Stimulated activated CD4-positive, alpha-beta T cell treated with anti-CD3 and anti-CD28 coated beads, Interleukin-4, amount 100 ng/mL, for 1 hour (primary cell): ENCODE measurements at places on chromosomes 4 and X.

DNA sequence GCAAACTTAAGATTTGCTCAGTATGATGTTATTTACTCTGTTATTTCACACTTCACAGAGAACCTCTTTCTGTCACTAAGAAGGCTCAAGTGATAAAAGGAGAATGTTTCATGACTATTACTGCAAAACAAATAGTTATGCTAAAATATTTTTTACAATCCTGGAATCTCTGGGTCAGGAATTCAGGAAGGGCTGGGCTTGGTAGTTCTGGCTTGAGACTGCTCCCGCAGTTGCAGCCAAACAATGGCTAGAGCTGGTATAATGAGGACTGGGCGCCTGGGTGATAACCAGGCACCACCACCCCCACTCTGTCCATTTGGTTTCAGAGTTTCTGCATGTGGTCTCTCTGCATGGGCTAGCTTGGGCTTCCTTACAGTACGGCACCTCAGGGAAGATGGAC is 28.7 kb upstream of the SPP1 start:
- DNase-seq = no peak

GRCh38 chrX:13569479-13570260 is at the start of gene EGFL6:
Gene EGFL6 (plus strand): TSS chrX:13569601. CDS start chrX:13569862, 261 bp downstream.
- peak; percentile 1 for DNase-seq

GRCh38 chrX:53678667-53679066 is 7.9 kb downstream of the HUWE1 start:
- no peak for DNase-seq

DNA sequence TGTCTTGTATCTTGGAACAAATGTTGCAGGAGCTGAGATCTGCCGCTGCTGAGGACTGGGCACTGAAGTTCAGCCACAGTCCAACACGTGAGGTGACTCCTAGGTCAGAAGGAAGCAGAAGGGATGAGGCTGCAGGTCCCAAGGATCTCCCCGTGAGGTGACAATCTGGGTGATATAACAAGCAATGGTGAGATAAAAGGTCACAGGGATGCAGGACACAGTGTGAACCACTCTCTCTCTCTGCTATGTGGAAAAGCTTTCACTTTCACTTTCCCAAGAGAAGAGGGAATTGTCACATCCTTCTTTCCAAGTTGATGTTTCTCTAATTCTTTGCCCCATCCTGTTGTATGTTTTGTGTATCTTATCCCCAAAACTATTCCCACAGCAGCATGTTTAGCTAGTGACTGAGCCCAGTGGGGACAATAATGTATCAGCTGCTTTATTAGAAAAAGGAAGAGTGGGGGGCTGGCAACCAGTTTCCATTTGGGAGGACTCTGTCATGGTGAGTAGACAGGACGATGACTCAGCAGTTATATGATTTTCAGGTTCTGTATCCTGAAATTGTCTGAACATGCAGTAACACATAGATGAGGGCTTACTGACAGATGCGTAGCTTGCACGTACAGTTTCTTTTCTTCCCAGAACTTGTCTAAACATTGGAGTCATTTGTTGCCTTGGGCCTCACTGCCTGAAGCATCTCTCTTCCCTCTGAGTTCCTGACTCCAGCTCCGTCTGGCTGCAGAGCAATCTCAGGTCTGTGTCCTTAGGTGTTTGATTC is 1415.8 kb upstream of the TENM3 start:
- no peak for DNase-seq

GRCh38 chr4:28686618-28687017 is 1826.0 kb downstream of the STIM2 start:
- no peak for DNase-seq

DNA sequence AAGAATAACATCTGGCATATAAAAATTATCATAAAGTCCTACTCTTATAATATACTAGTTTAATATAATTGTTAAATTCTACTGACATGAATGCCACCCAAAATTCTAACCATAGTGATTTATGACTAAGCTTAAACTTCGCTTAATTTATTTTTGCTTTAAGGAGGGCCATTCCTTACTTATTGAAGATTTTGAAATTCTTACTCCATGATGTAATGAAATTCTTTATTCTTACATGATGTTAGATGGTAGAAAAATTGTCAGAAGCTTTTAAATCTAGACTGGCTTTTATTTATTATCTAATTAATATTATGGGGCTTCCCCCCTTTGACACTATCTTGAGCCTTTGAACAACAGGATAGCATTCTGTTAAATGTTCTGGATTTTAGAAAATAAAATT is 19.5 kb upstream of the SUPT20HL2 start:
- no peak for DNase-seq

DNA sequence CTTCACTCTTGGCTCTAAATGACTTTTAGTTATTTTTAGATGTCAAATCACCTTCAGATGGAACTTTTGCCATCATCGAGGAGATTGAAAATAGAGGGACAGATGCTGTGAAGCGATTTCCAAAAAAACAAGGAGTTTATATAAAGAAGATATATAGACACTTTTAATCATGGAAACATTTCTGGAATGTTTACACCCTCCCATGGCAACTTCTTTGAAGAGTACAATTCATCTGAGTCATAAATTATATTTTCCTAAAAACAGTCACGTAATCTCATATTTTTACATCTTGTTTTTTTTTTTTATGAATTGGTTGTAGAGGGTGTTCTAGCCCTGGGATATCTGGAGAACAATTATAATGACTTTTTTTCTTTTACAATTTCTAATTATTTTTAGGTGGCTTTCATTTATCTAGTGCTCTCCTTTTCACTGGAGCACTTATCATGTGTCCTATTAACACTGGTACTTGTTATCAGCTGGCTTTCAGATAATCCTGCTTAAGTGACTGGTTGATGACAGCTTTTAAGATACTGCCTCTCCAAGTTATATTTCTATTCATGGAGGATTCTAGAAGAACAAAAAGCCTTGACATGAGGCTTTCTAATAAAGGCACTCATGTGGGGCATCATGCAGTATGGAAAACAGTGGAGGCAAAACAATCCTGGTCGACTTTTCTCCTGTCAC is 24.9 kb downstream of the PCDH7 start:
- no peak for DNase-seq

GRCh38 chr4:103915224-103915869 is 195.6 kb upstream of the TACR3 start:
- DNase-seq = no peak

DNA sequence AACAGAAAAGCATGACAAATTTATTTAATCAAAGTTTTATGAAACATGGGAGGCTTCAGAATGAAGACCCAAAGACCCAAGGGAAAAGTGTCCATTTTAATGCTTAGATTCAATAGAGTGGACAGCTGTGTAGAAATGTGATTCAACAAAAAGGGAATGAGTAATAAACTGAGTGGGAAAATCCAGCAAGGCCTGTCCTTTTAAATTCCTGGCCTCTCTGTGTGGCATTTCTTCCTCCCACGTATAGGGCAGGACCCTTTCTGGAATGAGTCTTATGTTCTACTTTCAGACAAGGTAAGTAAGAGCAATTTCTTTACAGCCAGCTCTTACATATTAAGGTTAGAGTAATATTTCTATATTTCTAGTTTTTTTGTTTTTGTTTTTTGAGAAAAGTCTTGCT is 14.5 kb downstream of the AASDH start:
- DNase-seq = no peak

- no peak for DNase-seq
Measured at GRCh38 chr4:153809307-153809706, 20.4 kb upstream of the SFRP2 start.

GRCh38 chr4:44801384-44801783 is 75.0 kb upstream of the GNPDA2 start:
- DNase-seq = no peak

DNA sequence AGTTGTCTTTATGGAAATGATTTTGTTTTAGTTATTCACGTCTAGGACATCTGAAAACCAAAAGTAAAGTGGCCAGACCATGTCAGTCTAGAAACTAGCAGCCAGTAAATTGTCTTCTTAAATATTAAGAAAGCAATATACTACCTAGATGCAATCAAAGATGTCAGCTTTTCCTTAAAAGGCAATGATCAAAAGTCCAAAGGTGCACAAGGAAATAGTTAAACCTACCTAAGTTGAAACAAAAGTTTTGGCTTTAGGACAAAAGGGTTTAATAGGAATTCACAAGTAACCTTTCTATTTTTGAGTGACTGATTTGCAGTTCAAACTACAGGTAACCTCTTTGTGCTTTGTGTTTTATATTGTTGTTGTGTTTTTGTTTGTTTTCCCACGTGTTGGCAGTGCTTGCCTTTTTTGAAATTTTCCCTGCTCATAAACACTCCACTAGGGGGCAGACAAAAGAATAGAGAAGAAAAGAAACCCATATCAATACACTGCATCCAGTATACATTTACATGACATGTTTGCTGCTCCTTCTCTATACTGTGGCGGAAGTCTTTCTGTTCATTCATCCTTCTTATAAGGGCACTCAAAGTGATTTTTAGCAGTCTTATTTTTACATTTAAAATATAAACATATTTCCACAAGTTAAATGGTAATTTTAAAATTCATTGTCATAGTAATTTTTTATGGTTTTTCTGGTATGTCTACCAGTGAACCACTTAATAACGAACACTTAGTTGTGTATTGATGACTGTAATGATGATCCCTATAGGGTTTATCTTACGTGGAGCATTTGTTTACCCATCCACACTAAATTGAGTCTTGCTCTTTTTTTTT is 62.7 kb downstream of the GAB1 start:
- no peak for DNase-seq

GRCh38 chr4:105709081-105709450 is 482 bp downstream of the GSTCD start:
- DNase-seq = no peak

- DNase-seq = no peak
Measured at GRCh38 chrX:154828016-154828408, 6.5 kb downstream of the SMIM9 start.

DNA sequence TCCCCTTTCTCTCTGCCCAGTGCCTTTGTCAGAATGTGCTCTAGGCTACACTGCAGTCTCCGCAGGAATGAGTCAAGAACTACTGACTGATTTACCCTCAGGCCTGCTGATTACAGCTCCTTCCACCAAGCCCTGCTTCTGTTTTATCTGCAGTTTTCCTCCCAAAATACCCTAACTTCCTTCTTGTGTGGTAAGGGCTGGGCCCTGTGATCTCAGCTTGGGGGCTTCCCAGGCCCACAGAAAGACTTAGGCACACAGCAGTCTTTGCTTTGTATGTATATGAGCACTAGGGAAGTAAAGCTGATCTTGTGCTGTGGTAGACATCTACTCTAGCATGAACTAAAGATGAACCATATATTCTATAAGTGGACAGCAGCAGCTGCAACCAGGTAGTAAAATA is 18.8 kb downstream of the PAK3 start:
- DNase-seq = no peak

- no peak for DNase-seq
Measured at GRCh38 chr4:6972911-6973310, 63.3 kb downstream of the TBC1D14 start.

DNA sequence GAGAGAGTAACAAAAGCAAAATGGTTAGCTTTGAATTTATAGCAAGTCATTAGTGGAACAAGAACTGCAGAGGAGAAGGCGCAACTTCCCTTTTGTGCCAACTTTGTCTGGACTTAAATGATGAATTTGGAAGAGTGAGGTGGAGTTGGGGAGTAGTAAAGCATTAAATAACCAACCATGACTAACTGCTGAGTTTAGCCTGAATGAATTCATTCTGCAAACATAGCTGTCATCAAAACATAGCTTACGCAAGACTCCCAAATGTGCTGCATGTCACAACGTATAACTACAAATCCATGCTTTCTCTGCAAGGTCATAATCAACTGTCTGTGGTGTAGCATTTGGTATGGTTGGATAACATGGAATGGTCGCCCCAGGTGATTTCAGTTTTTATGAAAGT is 75.9 kb upstream of the RPL34 start:
- DNase-seq = no peak

- DNase-seq = no peak
Measured at GRCh38 chr4:125801373-125801772, 486.6 kb downstream of the FAT4 start.

DNA sequence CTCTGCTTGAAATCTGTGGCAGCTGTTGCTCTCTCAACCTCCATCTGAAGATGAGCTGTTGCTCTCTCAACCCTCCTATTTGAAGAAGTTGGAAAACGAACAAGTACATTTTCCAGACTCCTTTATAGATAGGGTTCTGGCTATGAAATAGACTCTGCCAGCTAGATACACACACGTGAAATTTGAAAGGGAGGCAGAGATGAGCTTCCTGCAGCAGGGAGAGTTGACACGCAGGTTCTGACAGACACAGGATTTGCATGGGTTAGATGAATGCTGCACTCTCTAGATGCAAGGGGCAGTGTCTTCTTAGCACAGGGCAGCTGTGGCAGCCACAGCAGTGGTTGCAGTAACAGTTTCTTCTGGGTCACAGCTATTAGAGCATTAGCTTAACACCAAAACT is 8.0 kb upstream of the PYURF start:
- DNase-seq = no peak

DNA sequence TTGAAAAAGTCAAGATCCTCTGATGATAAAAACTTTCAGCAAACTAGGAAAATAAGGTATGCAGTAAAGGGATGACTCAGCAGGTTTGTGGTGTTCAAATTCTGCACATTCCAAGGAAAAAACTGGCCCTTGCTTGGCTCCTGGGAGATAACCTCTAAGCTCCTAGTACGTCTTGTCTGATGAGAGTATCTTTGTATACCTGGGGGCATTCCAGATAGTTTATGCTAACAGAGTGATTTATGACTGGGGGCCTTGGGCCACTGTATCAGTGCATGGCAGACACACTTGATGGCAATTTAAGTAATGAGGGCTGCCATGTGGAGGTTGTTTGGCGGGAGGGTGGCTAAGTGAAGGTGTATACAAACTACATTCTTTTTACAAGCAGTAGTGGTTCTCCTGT is 56.9 kb downstream of the NSG1 start:
- DNase-seq = no peak

DNA sequence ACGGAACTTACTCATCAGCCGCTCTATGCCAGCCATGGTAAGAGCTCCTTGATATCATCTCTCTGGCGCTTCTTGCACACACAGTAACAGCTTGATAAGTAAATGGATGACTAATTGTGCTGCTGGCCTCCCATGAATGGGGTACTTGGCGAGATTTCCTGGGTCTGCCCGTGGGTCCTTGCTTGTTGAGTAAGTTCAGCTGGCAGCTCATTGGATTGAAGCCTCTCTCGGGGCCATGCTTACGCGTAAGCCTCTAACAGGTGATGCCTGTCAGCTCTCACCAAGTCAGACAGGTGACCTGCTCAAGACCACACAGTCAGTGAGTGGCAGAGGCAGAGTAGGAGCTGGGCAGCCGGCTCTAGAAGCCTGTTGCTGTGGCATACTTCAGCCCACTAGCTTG is 7.7 kb downstream of the NSG1 start:
- DNase-seq = no peak

DNA sequence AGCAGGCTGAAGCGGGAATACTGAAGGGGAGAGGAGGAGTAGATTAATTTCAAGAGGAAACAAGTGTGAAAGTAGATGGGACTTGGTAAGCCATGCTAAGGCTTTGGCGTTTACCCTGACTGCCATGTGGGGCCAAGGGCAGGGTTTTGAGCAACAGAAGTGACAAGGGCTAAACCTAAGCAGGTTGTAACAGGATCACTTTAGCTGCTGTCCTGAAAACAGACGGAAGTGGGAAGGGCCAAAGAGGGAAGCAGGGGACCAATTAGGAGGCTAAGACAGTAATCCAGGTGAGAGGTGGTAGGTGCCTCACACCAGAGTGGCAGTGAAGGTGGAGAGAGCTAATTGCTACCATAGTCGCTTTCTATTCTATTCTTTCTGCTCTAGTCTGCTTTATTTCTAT is 166.5 kb downstream of the PJA1 start:
- no peak for DNase-seq

- DNase-seq = no peak
Measured at GRCh38 chr4:152516156-152516555, 19.7 kb downstream of the FBXW7 start.

GRCh38 chr4:4415806-4416805 is 29.2 kb downstream of the NSG1 start:
- DNase-seq = no peak

GRCh38 chrX:74449322-74449936 is 28.1 kb downstream of the SLC16A2 start:
- peak; percentile 30 for DNase-seq
